Fibroblast of skin of abdomen (primary cell): ENCODE measurements at places on chromosomes 2 and 18.

GRCh38 chr2:195094330-195094729 is 562.7 kb upstream of the SLC39A10 start:
- DNase-seq: no peak

- no peak for DNase-seq
These were observed 12.1 kb downstream of the ST8SIA3 start for GRCh38 chr18:57364460-57364859.

DNA sequence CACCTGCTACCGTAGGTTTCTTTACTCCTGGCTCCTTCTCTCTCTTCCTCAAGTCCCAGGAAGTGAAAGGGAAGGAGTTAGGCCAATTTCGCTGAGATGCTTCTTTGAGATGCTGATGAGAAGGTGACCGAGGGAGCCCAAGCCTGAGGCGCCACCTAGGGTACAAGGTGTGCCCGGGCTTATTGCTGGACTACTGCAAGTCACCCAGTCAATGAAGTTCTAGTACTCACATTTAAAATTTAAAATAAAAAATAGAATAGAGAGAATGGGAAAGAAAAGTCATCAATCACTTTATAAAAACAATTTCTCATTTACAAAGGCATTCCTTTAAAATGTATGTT is 45.3 kb downstream of the ACAA2 start:
- DNase-seq: peak; percentile 70

GRCh38 chr2:6053743-6054142 is 361.6 kb downstream of the SOX11 start:
- no peak for DNase-seq

DNA sequence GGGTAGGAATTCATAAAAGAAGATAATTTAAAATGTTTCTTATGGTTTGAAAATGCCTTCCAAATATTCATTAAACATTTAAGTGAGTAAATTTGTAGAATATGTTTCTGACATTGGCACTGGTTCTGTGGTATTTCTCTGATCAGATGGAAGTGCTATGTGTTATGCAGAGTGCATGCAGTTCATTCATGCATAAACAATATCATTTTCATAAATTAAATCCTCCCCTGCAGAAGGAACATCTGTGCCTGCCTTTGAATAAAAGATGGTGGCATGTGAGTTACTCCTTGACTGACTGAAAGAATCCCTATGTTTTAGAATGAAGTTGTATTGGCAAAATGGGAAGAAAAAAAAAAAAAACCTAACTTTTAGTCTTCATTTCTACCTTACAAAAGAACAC is 5.9 kb downstream of the NEUROD1 start:
- DNase-seq: no peak
